ENCODE measurements at places on chromosomes 6 and 20.
A peak's percentile ranks its signal among the peaks of the same experiment; 100 is the strongest.

DNA sequence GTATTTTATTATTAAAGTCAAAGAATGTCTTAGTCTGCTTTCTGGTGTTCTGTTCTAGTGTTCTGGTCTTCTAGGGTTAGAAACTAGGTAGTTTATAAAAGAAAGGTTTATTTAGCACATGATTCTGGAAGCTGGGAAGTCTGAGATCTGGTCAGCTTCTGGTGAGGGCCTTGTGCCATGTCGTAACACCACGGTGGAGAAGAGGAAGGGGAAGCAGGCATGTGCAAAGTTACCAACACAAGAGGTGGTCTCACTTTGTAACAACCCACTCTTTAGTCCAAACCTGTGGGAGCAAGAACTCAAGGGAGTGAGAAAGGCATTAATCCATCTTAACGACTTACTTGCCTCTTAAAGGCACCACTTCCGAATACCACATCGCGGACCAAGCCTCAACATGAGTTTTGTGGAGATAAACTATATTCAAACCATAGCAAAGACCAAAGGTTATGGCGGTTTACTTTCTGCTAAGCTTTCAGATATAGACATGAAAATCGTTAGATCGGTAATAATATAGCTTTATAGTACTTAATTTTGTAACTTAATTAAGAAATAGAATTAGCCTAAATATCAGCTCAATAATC, 99.4 kb downstream of the NCOA3 start:
- DNase-seq: no peak

- DNase-seq: no peak
Observed at GRCh38 chr6:33276581-33276863, 401 bp upstream of the B3GALT4 start.

- DNase-seq: no peak
Observed at GRCh38 chr6:156102129-156102528, 646.5 kb upstream of the NOX3 start.

GRCh38 chr6:19034986-19035385, 647.8 kb downstream of the RNF144B start:
- no peak for DNase-seq

- peak; percentile 61 for DNase-seq
Observed at GRCh38 chr6:139539852-139540251, 165.4 kb upstream of the CITED2 start.

GRCh38 chr6:158207422-158207788, 39.3 kb downstream of the GTF2H5 start:
- DNase-seq: no peak

GRCh38 chr6:125839879-125840278, 49.1 kb downstream of the NCOA7 start:
- DNase-seq: no peak

DNA sequence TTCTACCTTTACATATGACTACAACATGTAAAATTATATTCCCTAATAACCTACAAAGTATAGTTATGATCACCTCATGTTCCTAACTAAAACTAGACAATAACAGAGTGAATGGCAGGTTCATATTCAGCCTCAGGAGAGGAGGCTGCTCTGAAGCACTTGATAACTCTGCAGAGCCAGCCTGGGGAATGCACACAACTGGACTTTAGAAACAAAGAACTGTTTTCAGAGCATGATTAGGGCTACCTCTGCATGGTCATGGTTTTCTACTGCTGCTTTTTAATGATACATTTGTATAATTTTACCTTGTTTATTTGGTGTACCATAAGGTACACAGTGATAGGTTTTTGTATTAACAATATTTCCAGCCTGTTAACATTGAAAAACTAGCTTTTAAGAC, 50.3 kb downstream of the TRPC4AP start:
- no peak for DNase-seq

GRCh38 chr6:145844933-145845540, 30.4 kb upstream of the FBXO30 start:
- DNase-seq: no peak

DNA sequence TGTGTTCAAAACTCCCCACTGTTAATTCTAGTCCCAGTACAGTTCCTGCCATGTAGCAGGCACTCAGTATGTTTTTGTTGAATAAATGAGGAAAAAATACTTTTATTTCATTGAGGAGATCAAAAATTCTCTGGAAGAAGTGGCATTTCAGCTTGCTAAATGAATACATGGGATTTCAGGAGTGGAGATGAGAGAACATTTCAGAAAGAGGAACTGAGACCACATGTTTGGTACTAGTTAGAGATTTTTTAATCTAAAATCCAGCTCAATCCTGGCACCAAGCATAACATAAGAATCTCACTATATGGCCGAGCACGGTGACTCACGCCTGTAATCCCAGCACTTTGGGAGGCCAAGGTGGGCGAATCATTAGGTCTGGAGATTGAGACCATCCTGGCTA, 75.4 kb downstream of the BTBD9 start:
- DNase-seq: no peak

DNA sequence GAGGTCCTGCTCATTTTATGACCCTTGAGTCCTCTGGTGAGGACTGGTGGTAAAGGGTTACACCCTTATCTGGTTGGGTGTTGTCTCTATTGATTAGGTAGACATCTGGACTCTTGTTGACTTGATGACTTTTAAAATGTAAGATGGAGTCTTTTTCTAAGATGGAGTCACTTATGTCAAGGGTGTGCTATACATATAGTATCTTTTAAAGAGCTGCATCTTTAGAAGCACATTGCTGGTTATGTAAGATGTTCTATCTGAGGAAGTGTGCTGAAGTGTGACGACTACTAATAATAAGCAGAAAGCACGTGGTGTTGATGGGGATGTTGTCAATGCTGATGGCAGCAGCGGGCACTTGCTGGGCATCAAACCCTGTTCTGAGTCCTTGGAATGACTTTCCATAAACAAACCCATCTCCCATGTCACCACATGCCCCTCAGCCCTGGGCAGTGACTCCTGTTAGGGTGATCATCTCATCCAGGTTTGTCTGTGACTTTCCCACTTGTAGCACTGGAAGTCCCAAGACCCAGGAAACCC, 229.6 kb downstream of the EYA2 start:
- DNase-seq: peak; percentile 51

DNA sequence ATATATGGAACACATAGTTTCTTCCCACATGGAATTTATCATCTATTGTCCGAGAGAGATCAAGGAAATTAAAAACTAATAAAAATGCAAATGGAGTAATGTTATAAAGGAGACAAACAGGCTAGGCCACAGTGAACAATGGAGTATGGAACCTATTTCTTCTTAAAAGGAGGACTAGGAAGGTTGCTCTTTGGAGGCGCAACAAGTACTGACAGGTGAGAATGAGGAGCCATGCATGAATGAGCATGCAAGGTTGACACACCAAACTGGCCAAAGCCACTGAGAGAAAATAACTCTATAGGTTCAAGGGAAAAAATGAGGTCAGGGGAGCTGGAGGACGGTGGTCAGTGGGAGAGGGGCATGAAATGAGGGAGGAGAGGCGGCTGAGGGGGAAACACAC, 40.9 kb downstream of the PSMB1 start:
- no peak for DNase-seq

DNA sequence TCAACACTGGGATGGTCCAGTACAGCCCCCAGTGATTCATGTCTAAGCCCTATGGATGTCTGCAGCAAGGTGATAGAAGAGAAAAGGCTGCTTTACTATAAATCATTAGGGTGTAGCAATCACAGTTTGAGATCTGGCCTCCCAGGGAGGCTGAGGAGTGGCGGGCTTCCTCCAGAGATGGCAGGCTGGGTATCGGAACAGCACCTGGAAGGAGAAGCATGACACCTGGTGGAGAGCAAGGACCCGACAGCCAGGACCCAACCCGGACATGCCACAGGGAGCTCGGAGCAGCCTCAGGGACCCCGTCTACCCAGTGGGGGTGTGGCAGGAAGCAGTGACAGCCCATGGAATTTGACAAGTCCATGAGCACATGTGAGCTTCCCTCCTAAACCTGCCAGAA, 114.8 kb upstream of the CD93 start:
- no peak for DNase-seq

GRCh38 chr20:46523696-46524328, 10.5 kb upstream of the ZNF334 start:
- DNase-seq: no peak

GRCh38 chr20:47343007-47343472, 13.5 kb downstream of the ZMYND8 start:
- peak; percentile 75 for DNase-seq

All from tibial artery (tissue), 4 donors.